Stimulated activated CD4-positive, alpha-beta T cell treated with anti-CD3 and anti-CD28 coated beads, Interleukin-2, amount 100 ng/mL, for 48 hours (primary cell): ENCODE measurements at places on chromosomes 6 and 20.

- no peak for DNase-seq
Observed at GRCh38 chr6:158468666-158469065, 91.2 kb upstream of the TMEM181 start.

DNA sequence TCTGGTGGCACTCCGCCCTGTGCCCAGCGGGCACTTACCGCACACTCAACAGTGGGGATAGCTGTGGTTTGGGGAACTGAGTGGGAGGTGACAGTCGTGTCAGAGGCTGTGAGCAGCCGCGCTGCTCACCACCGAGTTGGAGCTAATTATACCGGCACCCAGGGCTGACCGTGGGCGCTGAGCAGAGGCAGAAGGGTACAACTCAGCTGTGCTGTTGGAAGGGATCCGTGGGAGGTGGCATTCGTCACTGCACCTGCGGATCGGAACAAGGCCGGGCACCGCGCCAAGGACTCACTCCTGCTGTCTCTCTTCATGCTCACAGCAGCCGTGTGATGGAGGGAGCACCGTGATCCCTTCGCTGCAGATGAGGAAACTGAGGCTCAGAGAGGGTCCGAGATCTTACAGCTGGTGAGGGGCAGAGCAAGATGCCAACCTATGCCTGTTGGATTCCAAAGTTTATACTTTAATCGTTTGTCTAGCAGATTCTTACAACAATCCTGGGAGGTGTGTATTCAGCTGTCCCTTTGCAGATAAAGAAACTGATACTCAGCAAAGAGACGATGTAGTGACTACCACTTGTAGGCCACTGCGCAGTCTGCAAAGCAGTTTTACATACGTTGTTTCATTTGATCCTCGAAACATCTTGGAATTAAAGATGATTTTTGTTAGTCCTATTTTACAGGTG, 713 bp upstream of the ELMO2 start:
- peak; percentile 79 for DNase-seq

- DNase-seq: no peak
Observed at GRCh38 chr20:32157611-32158010, 48.1 kb downstream of the TM9SF4 start.

GRCh38 chr6:106939848-106940247, 34.7 kb downstream of the CD24 start:
- DNase-seq: no peak

- peak; percentile 24 for DNase-seq
Observed at GRCh38 chr20:61120595-61121515, 131.2 kb upstream of the CDH4 start.

GRCh38 chr20:58340853-58341252, 31.3 kb downstream of the RAB22A start:
- DNase-seq: no peak

- DNase-seq: no peak
Observed at GRCh38 chr20:36932476-36933426, 18.8 kb downstream of the SAMHD1 start.

DNA sequence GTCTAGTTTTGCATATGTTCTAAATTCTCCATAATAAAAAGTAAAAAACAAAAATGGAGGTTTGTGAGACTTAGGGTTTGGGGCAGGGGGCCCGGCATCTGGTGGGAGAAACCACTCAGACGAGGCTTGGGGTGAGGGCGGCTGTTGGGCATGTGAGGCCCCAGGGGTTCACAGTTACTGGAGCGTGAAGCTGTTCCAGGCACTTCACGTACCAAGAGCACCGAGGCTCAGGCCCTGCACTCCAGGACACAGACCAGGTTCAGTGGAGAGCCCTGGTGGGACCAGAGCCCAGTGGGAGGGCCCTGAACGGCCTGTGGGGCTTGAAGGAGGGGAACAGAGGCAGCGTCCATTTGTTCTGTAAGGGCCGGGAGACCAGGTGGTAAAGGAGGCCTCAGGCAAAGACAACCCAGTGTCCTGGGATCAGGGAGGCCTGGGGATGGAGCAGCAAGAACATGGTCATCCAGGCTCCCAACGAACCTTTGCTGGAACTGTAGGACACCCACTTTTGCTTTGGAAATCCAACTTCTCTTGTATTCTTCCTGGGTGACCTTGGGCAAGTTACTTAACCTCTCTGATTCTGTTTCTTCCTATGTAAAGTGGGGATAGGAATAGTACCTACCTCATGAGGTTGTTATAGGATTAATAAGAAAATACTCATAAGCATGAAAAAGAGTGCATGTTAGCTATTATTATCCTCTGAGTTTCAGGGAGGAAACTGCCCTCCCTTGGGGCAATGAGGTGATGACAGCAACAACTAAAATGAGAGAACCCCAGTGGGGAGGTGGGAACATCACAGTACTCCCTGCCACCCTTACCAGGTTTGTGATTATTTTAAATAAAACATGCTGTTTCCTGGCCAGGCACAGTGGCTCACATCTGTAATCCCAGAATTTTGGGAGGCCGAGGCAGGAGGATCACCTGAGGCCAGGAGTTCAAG, 1.1 kb upstream of the FGD2 start:
- DNase-seq: no peak

GRCh38 chr6:108732091-108732870, 115.9 kb upstream of the ARMC2 start:
- no peak for DNase-seq

DNA sequence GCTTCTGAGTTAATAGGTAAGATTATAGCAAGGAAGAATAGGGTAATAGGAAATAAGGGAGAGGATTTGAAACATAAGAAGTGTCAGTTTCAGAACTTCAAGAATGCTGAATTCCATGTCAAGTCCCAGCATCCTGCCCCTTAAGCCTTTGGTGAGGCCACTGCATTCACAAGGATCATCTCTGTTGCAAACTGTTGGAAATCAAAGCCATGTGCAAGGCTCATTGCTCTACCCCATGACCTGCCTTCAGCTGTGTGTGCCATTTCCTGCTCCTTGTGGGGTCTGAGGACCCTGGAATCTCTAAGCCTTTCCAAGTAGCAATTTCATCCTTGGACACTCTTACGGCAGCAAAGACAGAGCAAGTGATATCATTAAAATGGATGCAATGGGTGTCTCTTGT, 203.0 kb downstream of the CDC5L start:
- no peak for DNase-seq

DNA sequence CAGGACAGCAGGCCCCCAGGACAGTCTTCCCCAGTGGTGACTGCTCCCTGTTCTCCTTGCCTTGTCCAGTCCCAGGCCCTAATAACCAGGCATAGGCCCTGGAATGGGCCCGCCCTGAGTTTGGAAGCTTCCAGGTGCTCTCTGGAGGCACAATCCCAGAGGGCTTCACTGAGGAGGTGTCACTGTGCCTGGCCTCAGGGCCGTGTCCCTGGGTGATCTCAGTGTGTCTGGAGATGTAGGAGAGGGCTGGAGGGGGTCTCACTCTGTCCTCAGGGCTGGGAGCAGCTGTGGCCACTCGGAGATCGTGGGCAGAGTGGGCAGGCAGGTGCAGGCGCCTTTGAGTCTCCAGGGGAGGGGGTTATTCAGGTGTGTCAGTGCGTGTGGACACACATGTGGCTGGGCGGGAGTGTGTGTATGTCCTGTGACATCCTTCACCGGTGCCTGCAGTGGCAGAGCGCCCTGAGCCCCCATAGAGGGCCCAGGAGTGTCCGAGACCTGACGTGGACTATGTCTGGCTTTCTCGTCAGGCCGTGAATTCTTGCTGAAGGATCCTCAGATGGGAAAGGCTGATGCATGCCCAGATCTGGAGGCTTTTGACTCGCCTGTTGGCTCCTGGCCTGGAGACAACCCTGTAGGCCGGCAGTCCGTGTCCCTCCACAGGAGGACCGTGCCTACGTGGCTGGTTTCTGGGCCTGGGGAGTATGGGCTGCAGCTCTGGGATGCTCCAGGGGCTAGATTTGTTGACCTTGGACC, 5.5 kb upstream of the NPBWR2 start:
- DNase-seq: no peak

- no peak for DNase-seq
Observed at GRCh38 chr6:13377054-13377758, 48.9 kb upstream of the TBC1D7 start.

- no peak for DNase-seq
Observed at GRCh38 chr6:114024746-114025145, 53.8 kb upstream of the HDAC2 start.

GRCh38 chr20:54148947-54149764, 24.6 kb downstream of the CYP24A1 start:
- no peak for DNase-seq

DNA sequence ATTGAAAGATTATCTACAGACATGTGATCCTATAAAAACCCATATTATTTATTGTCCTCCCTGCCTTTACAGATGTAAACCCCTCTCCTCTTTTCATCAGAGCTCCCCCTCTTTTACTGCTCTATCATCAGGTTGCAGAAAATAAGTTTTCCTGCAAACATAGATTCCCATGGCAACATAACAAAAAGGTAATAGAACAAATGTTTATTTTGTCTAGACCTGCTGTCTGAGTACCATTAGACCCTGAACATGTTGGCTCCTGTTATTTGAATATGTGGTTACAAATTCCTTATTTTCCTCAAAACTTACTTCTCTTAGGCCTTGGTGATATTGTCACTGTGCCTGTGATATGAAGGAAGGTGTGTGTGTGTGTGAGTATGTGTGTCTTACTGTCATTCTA, 11.5 kb downstream of the MAPK14 start:
- DNase-seq: no peak

DNA sequence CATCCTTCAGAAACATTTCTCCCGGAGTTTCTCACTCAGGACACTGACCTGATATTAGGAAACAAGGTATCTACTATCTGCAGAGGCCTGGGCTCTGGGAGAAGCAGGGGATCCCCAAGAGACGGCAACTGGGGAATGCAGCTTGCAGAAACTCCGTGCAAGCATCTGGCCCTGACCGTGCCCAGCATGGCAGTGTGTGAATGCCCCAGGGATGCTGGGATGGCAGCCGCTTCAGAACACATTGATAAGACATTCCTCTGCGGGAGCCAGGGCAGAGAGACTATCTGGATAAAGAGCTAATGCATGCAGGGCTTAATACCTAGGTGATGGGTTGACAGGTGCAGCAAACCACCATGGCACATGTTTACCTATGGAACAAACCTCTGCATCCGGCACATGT, 55.4 kb downstream of the NFATC2 start:
- DNase-seq: no peak

DNA sequence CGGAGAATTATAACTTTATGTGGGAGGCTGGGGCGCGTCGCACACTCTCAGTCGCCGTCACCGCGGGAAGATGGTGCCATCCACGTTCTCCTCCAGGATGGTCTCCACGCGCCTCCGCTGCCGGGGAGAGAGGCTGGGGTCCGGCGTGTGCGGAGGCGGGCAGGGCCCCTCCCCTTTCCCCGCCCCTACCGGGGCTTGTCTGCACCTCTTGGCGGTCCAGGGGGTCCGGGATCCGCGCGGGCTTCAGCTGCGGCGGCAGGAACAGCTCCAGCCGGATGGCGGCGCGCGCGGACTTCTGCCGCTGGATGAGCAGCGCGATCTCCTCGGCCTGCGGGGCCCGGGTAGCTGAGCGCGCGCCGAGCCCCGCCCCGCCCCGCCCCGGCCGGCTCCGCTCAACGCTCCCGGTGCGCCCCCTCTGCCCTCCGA, 807 bp downstream of the LKAAEAR1 start:
- DNase-seq: peak; percentile 72

- DNase-seq: no peak
Observed at GRCh38 chr6:54267798-54268197, 40.4 kb upstream of the TINAG start.

- DNase-seq: peak; percentile 13
Observed at GRCh38 chr6:117481278-117481925, 1.1 kb upstream of the DCBLD1 start.

- no peak for DNase-seq
Observed at GRCh38 chr6:168574075-168574698, 133.2 kb downstream of the SMOC2 start.

DNA sequence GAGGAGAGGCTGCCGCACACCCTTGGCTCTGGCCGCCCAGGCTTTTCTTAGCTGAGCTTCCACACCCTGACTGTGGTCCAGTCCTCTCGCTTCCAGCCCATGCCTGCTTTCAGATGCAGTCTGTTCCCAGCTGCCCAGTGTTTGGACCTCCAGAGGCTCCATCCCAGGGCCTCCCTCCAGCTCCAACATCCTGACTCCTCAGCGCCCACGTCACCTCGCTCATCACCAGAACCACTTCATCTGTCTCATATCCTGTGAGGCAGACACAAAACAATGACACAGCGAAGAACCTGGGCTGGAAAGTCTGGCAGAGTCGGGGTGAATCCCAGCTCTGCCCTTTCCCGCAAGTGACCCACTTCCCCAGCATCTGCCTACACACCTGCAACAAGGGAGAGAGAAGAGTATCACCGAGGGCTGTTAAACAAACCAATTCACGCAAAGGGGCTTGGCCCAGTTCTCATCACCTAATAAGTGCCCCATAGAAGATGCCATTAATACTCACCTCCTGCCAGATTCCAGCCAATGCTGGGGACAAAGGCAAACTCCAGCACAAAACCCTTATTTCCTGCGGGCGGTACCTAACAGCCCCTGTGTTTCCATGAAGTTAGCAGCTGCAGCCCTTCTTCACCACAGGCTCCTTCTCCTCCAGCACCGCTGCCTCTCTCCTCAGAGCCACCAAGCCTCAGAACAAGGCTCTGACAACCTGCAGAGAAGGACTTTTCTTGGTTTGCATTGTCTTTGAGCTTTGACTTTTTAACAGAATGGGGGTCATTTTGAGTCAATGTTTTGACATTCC, 133.4 kb upstream of the CDH4 start:
- no peak for DNase-seq
